Astrocyte of the spinal cord (primary cell): ENCODE measurements at places on chromosomes 3 and 15.

DNA sequence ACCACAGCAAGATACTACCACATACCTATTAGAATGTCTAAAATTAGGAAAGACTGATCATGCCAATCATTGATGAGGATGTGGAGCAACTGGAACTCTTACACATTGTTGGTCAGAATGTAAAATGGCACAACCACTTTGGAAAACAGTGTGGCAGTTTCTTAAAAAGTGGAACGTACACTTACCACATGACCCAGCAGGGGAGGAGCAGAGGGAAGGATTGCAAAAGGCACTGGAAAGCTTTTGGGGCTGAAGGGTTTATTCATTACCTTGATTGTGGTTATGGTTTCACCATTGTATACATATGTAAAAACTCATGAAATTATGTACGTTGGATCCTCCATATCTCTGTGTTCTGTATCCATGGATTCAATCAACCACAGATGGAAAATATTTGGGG lies 3.3 kb upstream of the EHD4 start:
- DNase-seq = no peak

DNA sequence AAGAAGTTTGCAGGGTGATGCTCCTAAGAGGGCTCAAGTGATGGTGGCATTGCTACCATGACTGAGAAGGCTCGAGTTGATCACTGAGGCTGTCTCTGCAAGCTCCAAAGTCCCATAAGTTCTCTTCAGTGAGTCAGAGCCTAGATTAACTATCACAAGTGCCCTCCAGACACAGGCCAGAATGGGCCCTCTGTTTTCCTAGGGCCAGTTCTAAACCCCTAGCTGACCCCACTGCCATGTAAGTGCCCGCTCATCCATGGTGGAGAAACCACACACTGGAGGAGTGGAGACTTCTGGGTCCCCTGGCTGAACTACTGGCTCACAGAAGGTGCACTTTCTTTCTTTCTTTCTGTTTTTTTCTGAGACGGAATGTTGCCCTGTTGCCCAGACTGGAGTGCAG lies 87.6 kb upstream of the WNT5A start:
- DNase-seq = no peak

DNA sequence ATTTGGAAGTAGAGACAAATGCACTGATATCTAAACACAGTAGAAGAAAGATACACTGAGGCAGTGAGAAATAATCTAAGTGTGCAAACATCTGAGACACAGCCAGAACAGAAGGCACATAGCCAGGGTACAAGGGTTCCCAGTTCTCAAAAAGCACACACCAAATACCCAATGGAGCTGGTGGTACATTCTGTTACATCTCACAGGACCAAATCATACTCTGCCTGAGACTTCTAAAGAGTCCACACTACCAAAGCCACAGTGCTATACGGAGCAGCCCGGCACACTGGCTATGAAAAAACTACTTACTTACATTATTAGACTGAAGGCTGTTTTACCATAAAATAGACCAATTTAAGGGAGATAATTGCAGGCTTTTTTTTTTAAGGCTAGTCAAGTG lies 19.3 kb downstream of the CLPX start:
- DNase-seq = no peak

DNA sequence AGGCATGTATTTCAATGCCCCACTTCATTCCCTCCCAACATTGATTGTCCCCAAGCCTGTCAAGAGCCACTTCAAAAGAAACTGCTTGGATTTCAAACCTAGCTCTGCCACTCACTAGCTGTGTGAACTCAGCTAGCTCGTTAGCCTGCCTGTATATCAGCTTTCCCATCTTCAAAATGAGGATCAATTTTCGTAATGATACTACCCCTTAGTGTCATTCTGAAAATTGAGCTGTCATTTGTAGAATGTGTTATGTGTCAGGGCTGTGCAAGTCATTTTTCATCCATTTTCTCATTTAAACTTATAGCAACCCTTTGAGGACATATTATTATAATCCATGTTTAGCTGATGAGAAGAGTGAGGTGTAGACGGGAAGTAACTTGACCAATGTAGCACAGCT lies 88.6 kb downstream of the TRIM42 start:
- no peak for DNase-seq

DNA sequence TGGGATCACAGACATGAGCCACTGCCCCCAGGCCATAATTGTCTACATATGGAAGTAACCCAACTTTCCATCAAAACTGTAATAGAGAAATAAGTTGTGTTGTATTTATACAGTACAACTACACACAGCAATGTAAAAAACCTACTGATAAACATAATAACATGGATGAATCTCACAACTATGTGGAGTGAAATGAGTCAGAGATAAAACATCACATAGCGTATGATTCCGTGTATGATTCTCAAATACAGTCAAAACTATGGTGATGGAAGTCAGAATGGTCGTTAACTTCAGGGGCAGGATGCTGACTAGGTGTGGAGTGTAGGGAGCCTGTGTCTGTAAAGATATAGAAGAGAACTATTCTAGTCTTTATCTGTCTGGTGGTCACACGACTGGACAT lies 332.7 kb upstream of the SLCO3A1 start:
- peak; percentile 25 for DNase-seq

DNA sequence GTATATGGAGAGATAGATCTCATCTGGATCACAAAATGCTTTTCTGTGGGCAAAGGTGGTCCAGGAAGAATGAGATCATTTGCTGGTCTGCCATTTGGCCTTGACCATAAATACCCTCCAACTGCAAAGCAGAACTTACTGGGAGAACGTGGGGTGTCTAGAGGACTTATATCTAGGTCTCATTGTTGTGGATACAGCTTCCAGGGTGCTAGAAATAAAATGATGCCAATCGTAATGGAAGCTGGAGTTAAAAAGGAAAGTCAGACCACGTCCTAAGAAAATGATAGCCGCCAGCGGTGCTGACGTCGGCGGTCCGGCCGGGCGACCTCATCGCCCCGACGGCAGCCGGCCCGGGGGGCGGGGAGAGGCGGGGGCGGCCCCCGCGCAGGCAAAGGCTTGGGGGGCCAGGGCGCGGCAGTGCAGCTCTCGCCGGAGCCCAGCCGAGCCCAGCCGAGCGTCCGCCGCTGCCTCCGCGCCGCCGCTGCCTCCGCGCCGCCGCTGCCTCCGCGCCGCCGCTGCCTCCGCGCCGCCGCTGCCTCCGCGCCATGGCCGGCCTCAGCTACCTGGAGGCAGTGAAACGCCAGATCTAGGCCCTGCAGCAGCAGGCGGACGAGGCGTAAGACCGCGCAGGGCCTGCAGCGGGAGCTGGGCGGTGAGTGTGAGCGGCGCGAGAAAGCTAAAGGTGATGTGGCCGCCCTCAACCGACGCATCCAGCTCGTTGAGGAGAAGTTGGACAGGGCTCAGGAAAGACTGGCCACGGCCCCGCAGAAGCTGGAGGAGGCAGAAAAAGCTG lies 89.5 kb downstream of the EOMES start:
- peak; percentile 69 for DNase-seq

DNA sequence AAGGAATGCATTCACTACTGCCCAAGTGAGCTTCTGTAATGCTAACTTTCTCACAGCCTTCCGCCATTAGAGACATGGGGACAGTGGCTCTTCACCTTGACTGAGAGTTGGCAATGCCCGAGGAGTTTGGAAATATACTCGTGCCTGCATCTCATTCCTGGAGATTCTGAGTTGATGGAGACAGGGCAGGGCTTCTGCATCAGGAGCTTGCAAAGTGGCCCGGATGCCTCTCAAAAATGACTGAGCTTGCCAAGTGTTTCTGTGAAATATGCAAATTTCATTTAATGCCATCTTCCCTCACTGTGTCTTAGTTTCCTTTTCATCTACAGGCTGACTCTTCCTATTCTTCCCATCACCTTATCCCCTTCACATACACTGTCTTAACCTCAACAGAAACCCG lies 346.2 kb downstream of the GRM7 start:
- no peak for DNase-seq

GRCh38 chr3:173139420-173139819 lies 1.6 kb downstream of the SPATA16 start:
- DNase-seq = no peak

GRCh38 chr3:108985844-108986243 lies 32.2 kb upstream of the GUCA1C start:
- no peak for DNase-seq

- DNase-seq = no peak
Observed at GRCh38 chr3:46693038-46693891, at the start of gene ALS2CL. Gene ALS2CL, minus strand, starts transcription at chr3:46693679. Its CDS starts 4,239 bp downstream, at chr3:46689440.

- DNase-seq = no peak
Observed at GRCh38 chr3:35946854-35947515, 307.7 kb downstream of the ARPP21 start.

DNA sequence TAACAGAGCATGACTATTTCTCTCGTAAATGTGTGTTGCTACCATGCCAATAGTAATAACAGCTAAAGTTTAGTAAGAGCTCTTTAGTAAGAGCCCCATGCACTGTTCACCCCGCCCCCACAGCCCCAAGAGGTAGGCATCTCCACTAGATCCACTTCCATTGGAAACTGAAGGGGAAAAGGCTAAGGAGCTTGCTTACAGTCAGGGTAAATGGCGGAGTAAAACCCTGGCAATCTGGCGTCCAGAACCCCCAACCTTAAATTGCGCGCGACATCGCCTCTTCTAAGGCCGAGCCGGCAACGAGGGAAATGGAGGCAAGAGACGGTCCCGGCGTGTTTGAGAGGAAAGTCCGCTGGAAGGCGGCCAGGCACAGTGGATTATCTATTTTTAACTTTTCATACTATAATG lies 654 bp upstream of the C3orf38 start:
- no peak for DNase-seq

DNA sequence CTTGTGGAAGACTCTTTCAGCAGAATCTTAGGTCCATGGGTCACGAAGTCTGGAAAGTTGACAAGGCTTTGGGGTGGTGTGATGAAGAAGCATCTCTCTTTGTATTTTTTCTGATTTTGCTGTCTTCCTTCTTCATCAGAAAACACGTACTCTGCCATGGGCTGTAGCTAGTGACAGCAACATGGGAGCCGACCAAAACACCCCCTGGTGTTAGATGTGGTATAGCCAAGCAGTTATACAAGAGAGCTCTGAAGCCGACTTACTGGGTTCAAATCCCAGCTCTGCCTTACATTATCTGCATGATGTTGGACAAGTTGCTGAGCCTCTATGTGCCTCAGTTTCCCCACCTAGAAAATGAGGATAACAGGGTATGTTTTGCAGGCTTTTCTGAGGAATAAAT lies 32.9 kb upstream of the LYZL4 start:
- no peak for DNase-seq

GRCh38 chr3:137948400-137949072 lies 61.4 kb upstream of the CLDN18 start:
- no peak for DNase-seq

GRCh38 chr3:44987332-44987731 lies 11.3 kb downstream of the EXOSC7 start:
- DNase-seq = peak; percentile 1

- DNase-seq = peak; percentile 58
Observed at GRCh38 chr15:85563328-85563727, 182.9 kb downstream of the AKAP13 start.

- DNase-seq = no peak
Observed at GRCh38 chr15:78341057-78341987, 1.2 kb downstream of the CRABP1 start.

DNA sequence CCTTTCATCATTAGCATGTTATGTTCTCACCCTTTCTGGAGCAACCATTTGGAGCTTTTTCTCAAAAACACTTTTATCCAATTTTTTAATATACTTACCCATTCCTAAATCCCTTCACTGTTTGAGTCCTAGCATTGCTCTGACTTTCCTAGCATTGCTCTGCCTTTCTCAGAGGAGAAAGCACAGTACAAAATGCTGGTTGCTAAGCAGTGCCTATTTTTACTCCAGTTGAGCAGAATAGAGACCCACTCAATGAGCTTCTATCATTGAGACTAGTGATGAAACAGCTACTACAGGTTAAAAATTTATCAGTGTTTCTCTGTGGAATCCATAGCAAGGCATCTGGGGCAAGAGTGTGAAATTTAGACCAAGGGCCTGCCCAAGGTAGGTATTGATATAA lies 21.8 kb upstream of the IL1RAP start:
- DNase-seq = no peak

- DNase-seq = no peak
Observed at GRCh38 chr3:81621277-81621676, 140.2 kb downstream of the GBE1 start.

GRCh38 chr15:26087881-26088280 lies 224.8 kb upstream of the ATP10A start:
- no peak for DNase-seq

GRCh38 chr3:115286529-115287197 lies 139.6 kb upstream of the ZBTB20 start:
- no peak for DNase-seq

DNA sequence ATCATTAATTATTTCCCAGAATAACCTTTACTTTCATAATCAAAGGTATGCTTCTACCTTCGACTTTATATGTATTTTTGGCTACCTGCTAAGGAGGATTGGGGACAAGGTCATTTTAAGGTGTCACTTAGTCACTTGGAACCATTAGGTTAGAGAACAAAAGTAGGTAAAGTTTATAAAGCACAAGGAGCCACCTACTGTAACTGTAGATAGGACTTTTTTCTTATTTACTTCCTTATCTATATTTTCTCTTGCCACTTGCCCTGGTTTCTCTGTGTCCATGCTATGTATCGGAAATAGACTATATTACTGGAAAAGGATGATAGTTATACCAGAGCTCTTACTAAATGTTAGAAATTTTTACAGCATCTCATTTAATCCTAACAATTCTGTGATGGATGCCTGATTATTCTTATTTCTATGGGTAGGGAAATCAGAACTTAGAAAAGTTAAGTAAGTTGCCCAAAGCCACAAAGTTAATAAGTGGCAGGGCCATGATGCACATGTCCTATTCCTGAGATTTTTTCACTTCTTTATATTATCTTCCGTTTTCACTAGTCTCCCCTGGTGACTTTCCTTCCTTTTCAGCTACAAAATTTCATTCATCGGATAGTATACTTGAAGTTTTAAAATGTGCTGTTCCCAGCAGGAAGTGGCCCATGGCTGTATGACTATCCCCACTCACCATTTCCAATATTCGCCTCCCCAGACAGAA lies 132.5 kb downstream of the CMSS1 start:
- DNase-seq = no peak

DNA sequence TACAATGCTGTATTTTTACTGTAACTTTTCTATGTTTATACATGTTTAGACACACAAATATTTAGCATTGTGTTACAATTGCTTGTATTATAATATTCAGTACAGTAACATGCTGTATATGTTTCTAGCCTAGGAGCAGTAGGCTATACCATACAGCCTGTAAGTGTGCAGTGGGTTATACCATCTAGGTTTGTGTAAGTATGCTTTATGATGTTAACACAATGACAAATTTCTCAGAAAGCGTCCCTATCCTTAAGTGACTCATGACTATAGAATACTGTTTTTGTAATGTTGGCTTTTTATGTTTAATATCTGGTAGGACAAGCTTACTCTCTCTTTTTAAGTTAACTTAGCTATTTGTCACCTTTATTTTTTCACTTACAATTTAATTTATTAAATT lies 127.5 kb upstream of the THRB start:
- DNase-seq = no peak

GRCh38 chr15:40714144-40714543 lies 19.2 kb downstream of the RAD51 start:
- no peak for DNase-seq
